ENCODE measurements at places on chromosomes 7 and 10. TPM values are rescaled to one million over a fixed set of nuclear protein-coding genes. Genes with fewer than 3 reads are reported as not detected.

CALN1 gene
- total RNA-seq, result 0.52 TPM

RP9 gene
- 14.3 TPM for total RNA-seq

ODAD2 gene
- total RNA-seq, result not detected

HOXA5 gene
- not detected for total RNA-seq

TBRG4 gene
- 48.4 TPM for total RNA-seq

SLC16A12 gene
- not detected for total RNA-seq

DNA sequence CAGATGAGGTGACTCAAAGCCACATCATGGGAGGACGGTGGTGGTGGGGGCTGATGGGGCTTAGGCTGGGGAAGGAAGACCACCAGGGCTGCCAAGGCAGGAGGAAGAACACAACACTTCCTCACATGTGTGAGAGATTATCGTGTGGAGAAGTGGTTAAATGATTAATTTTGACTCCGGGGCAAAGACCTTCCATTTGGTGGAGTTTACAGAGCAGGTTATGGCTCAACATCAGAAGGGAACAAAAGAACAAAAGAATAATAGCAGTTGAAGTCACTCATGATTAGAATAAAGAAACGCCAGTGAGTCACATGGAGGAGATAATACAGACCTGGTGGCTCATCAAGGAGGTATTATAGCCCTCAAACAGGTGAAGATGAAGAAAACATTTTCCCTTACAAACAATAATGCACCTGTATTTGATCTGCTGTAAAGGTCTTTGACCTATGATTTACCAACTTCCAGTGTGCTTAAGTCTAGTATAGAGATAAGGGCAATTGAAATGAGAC lies 170.1 kb downstream of the PKD1L1 start:
- H3K27ac ChIP-seq, result no peak overlapping the region
- no peak for DNase-seq
- H3K27me3 ChIP-seq, result no peaks in the 10 kb centered on the region
- no peaks in the 10 kb centered on the region for H3K4me1 ChIP-seq
- no peak overlapping the region for H3K4me3 ChIP-seq

GRCh38 chr10:91551856-91552255 lies 81.0 kb downstream of the PPP1R3C start:
- no peak overlapping the region for H3K27ac ChIP-seq
- H3K36me3 ChIP-seq, result no peaks in the 10 kb centered on the region
- H3K4me3 ChIP-seq, result no peak overlapping the region
- H3K27me3 ChIP-seq, result no peaks in the 10 kb centered on the region

GRCh38 chr10:73935895-73936294 lies 25.0 kb downstream of the PLAU start:
- no peaks in the 10 kb centered on the region for H3K27me3 ChIP-seq
- H3K27ac ChIP-seq, result no peak overlapping the region
- peaks cover 15% of the 10 kb centered on the region for H3K4me1 ChIP-seq
- no peak overlapping the region for H3K4me3 ChIP-seq
- DNase-seq, result no peak
- no peaks in the 10 kb centered on the region for H3K36me3 ChIP-seq

GRCh38 chr10:19500959-19501358 lies 315.3 kb upstream of the PLXDC2 start:
- no peak overlapping the region for H3K27ac ChIP-seq
- no peaks in the 10 kb centered on the region for H3K36me3 ChIP-seq
- no peaks in the 10 kb centered on the region for H3K27me3 ChIP-seq
- H3K4me1 ChIP-seq, result no peaks in the 10 kb centered on the region
- no peak for DNase-seq
- no peak overlapping the region for H3K4me3 ChIP-seq

GRCh38 chr7:30849565-30849964 lies 62.1 kb upstream of the AQP1 start:
- no peaks in the 10 kb centered on the region for H3K36me3 ChIP-seq
- H3K27ac ChIP-seq, result no peak overlapping the region
- no peak for DNase-seq

GRCh38 chr10:108049668-108050067 lies 885.2 kb upstream of the SORCS1 start:
- H3K4me3 ChIP-seq, result no peak overlapping the region
- no peaks in the 10 kb centered on the region for H3K4me1 ChIP-seq
- H3K27ac ChIP-seq, result no peak overlapping the region
- DNase-seq, result no peak
- H3K27me3 ChIP-seq, result no peaks in the 10 kb centered on the region
- H3K36me3 ChIP-seq, result no peaks in the 10 kb centered on the region

DNA sequence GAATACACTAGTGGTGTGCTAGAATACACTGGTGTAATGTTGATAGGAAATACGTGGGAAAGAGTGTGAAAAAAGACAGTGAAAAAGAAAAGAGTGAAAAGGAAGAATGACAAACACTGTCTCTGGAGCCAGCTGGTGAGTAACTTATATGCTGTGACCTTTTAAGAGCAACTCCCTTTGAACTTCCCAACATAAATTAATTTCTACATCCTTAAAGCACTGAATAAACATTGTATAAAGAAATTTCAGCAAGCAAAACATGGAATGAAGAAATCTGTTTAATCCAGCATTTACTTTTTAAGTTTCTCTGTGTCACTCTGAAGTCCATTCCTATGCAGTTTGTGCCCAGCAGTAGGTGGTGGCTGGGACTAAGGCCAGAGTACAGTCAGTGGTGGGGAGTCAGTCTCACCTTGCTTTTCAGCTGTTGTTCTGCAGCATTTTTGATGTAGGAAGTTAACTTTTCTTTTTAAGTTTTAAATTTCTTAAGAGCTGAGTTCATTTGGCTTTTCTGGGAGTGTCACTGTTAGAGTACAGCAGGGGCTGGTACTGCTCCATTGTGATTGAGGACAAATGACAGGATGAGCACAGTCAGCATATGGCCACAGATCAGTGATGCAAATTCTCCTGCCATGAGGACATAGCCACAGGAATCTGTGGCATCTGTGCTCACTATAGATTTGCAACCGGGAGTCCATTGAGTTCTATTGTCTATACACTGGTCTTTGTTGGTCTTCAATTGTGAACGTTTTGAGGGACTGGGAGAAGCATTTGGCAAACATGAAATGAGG lies 321.8 kb downstream of the ZNF248 start:
- H3K27me3 ChIP-seq, result no peaks in the 10 kb centered on the region
- H3K36me3 ChIP-seq, result no peaks in the 10 kb centered on the region
- DNase-seq, result no peak
- no peaks in the 10 kb centered on the region for H3K4me1 ChIP-seq
- no peak overlapping the region for H3K27ac ChIP-seq

DNA sequence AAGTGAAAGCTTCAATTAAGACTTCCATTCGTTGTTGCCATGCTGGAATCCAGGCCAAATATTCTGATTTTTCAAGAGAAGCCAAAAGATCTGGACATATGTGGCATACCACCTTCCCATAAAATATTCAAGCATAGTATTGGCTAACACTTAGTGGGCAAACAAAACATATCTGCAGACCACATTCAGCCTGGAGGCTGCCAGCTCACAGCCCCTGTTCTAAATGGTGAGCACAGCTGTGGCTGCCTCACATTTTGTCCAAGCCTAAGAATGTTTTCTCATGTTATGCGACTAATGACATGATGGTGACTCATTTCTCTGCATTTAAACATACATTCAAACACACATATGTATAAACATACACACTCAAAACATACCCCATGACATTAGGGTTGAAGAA lies 10.6 kb upstream of the CALU start:
- peaks cover 16% of the 10 kb centered on the region for H3K27me3 ChIP-seq
- DNase-seq, result no peak
- H3K4me3 ChIP-seq, result no peak overlapping the region
- H3K4me1 ChIP-seq, result no peaks in the 10 kb centered on the region
- no peak overlapping the region for H3K27ac ChIP-seq

DNA sequence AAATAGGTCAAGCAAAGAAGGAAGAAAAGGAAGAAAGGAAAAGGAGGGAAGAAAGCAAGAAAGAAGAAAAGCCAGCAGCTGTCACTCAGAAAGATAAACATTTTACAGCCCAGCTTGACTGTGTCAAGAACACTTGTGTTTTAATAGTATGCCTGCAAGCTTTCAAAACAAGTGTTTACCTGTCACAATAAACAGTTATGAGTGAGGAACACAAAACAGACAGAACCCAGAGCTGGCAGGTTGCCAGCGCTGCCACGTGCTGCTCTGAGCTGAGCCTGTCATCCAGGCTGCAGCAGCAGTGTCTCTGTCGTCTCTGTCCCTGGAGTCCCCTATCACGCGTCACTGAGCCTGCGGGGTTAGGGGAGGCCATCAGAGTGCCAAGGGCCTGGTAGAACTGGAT lies 827.6 kb upstream of the AUTS2 start:
- no peak overlapping the region for H3K4me3 ChIP-seq
- H3K27me3 ChIP-seq, result no peaks in the 10 kb centered on the region
- no peaks in the 10 kb centered on the region for H3K36me3 ChIP-seq

GRCh38 chr10:65719790-65720189 lies 1206.0 kb upstream of the LRRTM3 start:
- H3K27ac ChIP-seq, result no peak overlapping the region
- no peak overlapping the region for H3K4me3 ChIP-seq
- no peak for DNase-seq
- no peaks in the 10 kb centered on the region for H3K4me1 ChIP-seq
- no peaks in the 10 kb centered on the region for H3K27me3 ChIP-seq

- no peak overlapping the region for H3K4me3 ChIP-seq
- DNase-seq, result no peak
- no peaks in the 10 kb centered on the region for H3K4me1 ChIP-seq
- no peaks in the 10 kb centered on the region for H3K36me3 ChIP-seq
- H3K27ac ChIP-seq, result no peak overlapping the region
Observed at GRCh38 chr10:94239696-94240095, 123.0 kb downstream of the NOC3L start.

GRCh38 chr7:90763108-90763507 lies 167.0 kb downstream of the CDK14 start:
- H3K27me3 ChIP-seq, result no peaks in the 10 kb centered on the region
- no peaks in the 10 kb centered on the region for H3K4me1 ChIP-seq
- no peak overlapping the region for H3K4me3 ChIP-seq

- DNase-seq, result peak; percentile 7
- H3K27ac ChIP-seq, result no peak overlapping the region
- no peak overlapping the region for H3K4me3 ChIP-seq
- H3K36me3 ChIP-seq, result no peaks in the 10 kb centered on the region
- H3K27me3 ChIP-seq, result no peaks in the 10 kb centered on the region
Observed at GRCh38 chr7:2602406-2603043, 29.3 kb upstream of the TTYH3 start.

DNA sequence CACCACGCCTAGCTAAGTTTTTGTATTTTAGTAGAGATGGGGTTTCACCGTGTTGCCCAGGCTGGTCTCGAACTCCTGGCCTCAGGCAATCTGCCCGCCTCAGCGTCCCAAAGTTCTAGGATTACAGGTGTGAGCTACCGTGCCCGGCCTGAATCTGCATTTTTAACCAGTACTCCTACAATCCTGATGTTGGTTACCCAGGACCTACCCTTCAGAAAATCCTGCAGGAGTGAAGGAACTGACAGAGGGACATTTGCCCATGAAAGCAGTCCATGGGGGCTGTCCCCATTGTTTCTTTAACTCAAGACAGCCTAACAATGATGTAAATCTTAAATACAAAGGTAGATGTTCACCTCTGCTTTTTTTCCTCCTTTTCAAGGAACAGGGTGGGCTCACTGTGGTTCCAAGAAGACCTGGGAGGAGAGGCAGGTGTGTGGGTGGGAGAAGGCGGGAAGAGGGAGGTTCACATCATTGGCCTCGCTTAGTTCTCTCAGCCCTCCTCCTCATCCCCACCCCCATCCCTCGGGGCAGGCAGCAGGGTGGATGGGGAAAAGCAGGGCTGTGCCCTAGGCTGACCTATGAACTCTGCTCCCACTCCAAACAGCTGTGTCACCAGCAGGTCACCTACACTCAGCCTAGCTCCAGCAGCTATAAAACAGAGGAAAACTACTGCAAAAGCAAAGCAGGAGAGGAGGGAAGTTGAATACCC lies 13.5 kb downstream of the LRRC20 start:
- H3K4me1 ChIP-seq, result peaks cover 9% of the 10 kb centered on the region
- DNase-seq, result no peak

DNA sequence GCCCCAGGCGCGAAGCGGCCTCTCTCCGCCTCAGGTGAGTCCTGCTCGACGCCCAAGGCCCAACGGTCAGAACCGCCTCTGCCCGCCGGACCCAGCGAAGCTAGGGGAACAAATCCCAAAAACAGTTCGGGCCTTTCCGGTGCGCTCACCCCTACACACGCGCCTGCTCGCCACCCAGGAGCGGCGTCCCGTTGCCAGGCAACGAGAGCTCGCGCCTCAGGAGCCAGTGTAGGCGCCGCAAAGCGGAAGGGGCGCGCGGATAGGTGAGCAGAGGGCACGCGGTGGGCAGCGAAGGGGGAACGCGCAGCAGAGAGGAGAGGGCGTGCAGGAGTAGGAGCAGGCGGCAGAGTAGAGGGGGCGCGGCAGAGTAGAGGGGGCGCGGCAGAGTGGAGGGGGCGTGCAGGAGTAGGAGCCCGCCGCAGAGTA lies at the start of the genes DYDC1 and DYDC2:
Gene DYDC1, minus strand, starts transcription at position 193 of the 426 bp plus-strand sequence. CDS start 4,154 bp downstream, outside the sequence.
Gene DYDC2, plus strand, starts transcription at position 219 of the 426 bp plus-strand sequence. CDS start 5,663 bp downstream, outside the sequence.
- no peak for DNase-seq
- peaks cover 17% of the 10 kb centered on the region for H3K27me3 ChIP-seq
- no peak within 1 kb of the TSS for H3K4me3 ChIP-seq

DNA sequence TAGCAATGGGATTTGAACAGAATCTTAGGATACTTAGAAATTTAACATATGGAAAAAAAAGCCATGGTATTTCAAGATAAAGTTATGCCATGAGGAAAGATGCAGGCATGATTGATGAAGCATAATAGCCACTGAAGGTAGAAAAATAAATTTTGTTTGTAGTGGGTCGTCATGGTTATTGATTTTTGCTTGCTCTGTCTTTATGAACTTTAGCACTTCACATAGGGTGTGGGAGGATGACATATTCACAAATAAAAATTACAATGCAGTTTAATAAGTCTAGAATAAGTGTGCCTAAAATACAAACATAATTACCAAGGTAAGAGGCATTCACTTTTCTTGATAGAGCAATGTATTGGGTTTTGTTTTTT lies 129.1 kb upstream of the SEMA3E start:
- no peak overlapping the region for H3K27ac ChIP-seq
- no peaks in the 10 kb centered on the region for H3K4me1 ChIP-seq
- no peak for DNase-seq
- no peaks in the 10 kb centered on the region for H3K36me3 ChIP-seq

GRCh38 chr10:47297866-47298540 lies 2.0 kb upstream of the GDF10 start:
- H3K27ac ChIP-seq, result no peak overlapping the region
- no peak overlapping the region for H3K4me3 ChIP-seq
- H3K27me3 ChIP-seq, result no peaks in the 10 kb centered on the region
- peaks cover 4% of the 10 kb centered on the region for H3K4me1 ChIP-seq

- no peak overlapping the region for H3K4me3 ChIP-seq
- no peak overlapping the region for H3K27ac ChIP-seq
- no peaks in the 10 kb centered on the region for H3K36me3 ChIP-seq
- peaks cover 4% of the 10 kb centered on the region for H3K27me3 ChIP-seq
- peaks cover 35% of the 10 kb centered on the region for H3K4me1 ChIP-seq
- DNase-seq, result no peak
Observed at GRCh38 chr7:5590596-5591277, 167.1 kb upstream of the TNRC18 start.

DNA sequence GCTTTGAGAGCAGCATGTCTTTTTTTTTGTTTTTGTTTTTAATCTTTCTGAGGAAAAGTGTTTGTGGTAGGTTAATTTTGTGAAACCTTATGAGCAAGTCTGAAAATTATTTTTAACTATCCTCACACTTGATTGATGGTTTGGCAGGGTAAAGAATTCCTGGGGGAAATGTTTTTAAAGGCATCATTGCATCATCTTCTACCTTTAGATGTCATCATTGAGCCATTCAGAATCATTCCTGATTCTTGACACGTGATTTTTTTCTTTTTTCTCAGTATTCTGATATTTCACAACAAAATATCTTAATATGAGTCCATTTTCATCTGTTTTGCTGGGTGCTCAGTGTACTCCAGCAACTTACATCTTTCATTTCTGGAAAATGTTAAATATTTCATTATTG lies 28.3 kb downstream of the PALS2 start:
- peaks cover 7% of the 10 kb centered on the region for H3K4me1 ChIP-seq
- H3K4me3 ChIP-seq, result no peak overlapping the region
- DNase-seq, result no peak
- no peak overlapping the region for H3K27ac ChIP-seq
- no peaks in the 10 kb centered on the region for H3K36me3 ChIP-seq
- no peaks in the 10 kb centered on the region for H3K27me3 ChIP-seq
